ENCODE measurements at places on chromosomes 4 and X.

DNA sequence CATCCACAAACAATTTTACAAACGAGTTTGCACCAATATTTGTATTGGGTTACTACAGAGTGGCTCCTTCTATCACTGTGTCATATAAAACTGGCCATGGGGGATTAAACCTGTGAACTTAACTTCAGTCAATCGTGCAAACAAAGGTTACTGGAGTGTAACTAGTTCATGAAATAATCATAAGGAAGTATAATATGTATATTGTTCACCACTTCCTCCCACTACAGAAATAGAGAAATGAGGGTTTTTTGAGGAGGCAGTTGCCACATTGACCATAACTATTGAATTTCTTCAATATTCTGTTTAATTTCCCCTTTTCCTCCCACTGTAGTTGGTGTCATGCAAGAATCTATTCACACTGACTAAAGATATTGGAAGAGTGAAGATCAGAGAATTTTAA lies at the start of gene GPR82:
Gene GPR82 (plus strand): TSS at position 356 of the 400 bp plus-strand sequence. CDS start 2,846 bp downstream, outside the sequence.
- DNase-seq, result no peak

DNA sequence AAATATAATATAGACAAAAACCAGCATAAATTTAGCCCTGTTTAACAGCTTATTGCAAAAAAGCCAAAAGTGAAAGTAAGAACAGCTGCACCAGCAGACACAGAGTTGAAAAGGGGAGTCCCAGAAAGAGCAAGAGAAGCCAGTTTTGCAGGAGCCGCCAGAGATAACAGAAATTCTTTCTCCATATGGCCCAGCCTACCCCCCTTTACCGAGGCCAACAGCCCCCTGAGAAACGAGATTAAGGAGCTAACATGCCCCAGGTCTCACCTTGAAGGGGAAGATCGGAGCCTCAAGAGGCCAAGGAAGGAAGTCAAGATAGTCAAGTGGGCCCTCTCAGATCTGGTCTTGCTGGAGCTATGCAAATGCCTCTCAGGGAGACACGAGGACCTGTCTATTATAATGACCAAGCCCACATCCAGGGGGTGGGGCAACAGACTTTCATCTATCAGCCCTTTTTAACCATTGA lies 4.8 kb downstream of the ACOX3 start:
- DNase-seq, result no peak

DNA sequence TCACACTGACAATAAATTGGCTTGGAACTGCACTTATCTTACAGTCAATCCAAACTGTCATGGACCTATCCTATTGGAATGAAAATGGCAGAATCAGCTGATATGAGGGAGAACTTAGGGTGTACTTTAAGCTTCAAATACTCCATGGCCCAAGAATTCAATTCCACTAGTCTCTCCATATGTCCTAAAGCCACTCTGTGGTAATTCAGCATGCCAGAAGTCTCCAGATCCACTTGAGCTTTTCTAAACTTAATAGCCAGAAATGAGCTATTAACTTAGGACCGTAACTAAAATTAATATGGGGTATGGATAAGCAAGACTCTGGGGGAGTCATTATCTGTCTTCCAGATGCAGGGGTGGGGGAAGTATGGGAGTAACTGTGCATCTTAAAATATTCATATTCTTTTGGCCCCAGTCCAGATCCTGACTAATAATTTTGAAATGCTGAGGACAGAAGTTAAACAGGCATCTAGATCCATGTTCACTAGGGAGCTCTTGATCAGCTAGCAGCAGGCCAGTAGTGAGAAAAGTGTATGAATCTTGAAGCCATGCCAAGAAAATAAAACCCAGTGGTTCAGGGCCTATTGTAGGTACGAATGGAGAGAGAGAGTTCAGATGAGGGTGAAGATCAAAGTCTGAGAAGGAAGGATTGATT lies 167.6 kb downstream of the DKK2 start:
- DNase-seq, result no peak

- DNase-seq, result no peak
These were observed 48.8 kb downstream of the MAP7D2 start for GRCh38 chrX:20067709-20068561.
